Diencephalon (tissue), 1 donor: ENCODE measurements at places on chromosomes 13 and 19. TPM values are rescaled to one million over a fixed set of nuclear protein-coding genes. Genes with fewer than 3 reads are reported as not detected.

DAPK3 gene
- 58.1 TPM for total RNA-seq

SBSN gene
- not detected for total RNA-seq

RASAL3 gene
- total RNA-seq = 1.2 TPM

HRC gene
- total RNA-seq = 1.4 TPM

KLK3 gene
- total RNA-seq = not detected

THOP1 gene
- total RNA-seq = 29.3 TPM

SIGLEC8 gene
- total RNA-seq = 2.3 TPM

FAM216B gene
- 17.8 TPM for total RNA-seq

SPC24 gene
- total RNA-seq = 9.0 TPM
